Stimulated activated CD4-positive, alpha-beta T cell treated with anti-CD3 and anti-CD28 coated beads, Interleukin-15, amount 100 ng/mL, for 24 hours (primary cell): ENCODE measurements at places on chromosomes 12 and 14.

GRCh38 chr12:58314610-58315009, 373.2 kb downstream of the ATP23 start:
- DNase-seq = no peak

GRCh38 chr12:112097641-112098040, 10.9 kb downstream of the NAA25 start:
- DNase-seq = no peak

- DNase-seq = no peak
Observed at GRCh38 chr12:63440048-63440447, 228.2 kb downstream of the DPY19L2 start.

DNA sequence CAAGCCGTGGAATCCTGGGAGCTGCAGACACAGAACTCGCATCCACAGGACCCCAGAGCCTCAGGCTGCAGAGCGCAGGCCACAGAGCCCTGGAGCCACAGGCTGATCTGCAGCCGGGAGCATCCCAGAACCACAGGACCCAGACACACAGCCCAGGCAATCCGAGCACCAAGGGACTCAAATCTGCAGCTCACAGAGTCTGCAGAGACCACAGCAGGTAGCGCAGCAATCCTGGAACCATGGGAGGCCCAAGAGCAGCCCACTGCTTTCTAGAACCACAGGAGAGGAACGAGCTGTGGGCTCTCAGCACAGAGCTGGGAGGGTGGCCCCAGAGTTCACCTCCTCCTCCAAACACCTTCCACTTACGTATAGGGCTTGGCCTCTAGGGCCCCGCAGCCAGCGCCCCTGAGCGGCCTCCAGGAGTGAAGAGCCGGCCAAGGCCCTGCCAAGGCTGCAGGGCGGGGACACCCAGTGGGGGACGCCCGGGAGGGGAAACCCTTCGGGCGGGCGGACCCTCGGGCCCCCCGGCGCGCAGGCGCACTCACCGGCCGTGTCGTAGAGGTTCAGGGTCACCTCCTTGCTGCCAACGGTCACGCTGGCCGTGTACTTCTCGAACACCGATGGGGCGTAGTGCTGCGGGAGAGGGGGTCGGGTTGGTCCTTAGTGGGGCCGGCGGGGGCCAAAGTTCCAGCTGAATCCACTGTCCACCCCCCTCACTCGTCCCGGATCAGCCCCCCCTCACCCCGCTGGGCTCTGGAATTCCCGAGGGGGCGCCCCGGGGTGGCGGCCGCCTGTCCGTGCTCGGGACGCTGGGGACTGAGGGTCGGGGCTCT, 665 bp downstream of the RHOF start:
- peak; percentile 71 for DNase-seq

DNA sequence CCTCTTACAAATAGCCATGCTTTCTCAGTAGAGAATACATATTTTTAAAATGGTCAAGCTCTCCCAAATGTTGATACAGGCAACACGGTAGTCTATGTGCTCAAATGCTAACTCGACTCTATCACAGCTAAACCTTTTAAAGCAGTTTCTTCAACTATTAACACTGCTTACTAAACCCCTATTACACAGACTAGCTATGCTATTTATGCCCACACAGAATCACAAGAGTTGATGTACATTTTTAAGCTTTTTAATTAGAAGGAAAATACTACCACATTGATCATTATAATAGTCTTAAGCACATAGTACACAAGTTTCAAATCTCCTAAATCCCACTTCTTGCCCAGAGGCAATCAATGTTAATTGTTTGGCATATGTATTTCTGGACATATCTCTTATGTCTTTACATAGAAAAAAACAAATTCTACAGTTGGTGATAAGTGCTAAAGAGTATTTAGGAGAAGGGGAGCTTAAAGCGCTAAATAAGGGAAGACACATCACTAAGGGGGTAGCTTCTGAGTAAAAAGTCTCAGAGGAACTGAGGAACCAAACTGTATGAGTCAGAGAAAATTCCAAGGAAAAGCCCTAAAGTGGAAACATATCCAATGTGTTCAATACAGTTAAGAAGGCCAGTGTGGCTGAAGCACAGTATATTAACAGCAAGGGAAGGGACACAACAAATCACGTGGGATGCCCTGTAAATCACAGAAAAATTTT, 13.7 kb downstream of the HNRNPC start:
- no peak for DNase-seq

DNA sequence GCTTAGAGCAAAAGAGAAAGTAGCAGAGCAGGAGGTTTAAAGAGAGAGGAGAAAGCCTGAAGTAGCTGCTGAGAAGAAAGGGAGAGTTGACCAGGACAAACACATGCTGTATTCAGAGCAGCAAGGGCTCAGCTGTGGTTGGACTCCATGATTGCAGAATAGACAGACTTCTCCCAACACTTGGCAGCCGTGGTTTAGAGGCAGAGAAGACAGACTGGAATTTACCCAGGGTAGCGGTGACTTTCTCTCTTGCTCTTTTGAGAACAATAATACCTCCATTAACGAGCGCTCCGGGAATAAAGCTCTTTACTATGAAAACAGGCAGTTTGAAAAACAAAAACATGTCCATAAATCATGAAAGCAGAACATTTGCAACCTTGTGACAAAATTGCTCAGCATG, 21.4 kb upstream of the IGF1 start:
- DNase-seq = no peak

- DNase-seq = no peak
Observed at GRCh38 chr12:100932571-100932970, 138.0 kb downstream of the ANO4 start.

DNA sequence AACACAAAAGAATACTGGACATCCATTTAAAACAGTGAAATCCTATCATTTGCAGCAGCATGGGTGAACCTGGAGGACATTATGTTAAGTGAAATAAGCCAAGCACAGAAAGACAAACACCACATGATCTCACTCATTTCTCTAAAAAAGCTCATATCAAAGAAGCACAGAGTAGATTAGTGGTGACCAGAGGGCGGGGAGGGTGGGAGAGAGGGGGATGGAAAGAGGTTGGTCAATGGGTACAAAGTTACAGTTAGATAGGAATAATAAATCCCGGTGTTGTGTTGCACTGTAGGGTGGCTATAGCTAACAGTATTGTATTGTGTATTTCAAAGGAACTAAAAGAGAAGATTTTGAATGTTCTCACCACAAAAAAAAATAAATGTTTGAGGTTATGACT, 52.4 kb downstream of the DUSP6 start:
- no peak for DNase-seq

- DNase-seq = no peak
Observed at GRCh38 chr12:118391836-118392235, 15.5 kb downstream of the SUDS3 start.

- DNase-seq = no peak
Observed at GRCh38 chr12:130136509-130137039, 25.7 kb upstream of the FZD10 start.

DNA sequence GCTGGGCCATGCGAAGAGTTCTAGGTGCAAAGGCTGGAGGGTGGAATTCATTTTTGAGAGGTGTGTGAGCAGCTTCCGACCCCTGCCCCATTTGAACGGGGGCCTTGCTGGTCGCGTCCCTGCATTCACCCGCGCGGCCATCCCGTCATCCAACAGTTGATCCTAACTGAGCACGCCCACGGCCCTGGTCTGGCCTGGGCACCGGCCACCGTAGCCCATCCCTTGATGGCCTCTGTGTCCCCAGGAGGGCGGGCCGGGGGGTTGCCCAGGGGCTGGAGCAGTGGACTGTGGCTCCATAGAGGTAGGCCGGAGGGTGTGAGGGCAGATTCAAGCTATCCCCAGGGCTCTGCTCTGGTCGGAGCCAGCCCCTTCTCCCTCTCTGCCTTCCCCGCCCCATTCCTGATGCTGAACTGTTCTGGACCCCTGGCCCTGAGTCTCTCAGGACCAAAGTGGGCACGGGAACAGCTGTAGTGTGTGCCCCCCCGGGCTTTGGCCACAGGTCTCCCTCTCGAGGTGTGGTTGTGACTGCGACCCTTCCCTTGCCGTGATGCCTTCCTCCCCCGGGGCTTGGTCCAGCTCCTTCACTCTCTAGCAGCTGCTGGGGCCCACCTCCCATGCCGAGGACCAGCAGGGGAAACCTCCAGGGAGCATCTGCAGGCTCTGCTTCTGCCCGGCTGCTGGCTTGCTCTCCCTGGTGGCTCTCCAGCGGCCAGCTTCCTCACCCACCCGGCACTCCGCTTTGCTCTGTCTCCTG, 9.1 kb downstream of the MEG3 start:
- no peak for DNase-seq

DNA sequence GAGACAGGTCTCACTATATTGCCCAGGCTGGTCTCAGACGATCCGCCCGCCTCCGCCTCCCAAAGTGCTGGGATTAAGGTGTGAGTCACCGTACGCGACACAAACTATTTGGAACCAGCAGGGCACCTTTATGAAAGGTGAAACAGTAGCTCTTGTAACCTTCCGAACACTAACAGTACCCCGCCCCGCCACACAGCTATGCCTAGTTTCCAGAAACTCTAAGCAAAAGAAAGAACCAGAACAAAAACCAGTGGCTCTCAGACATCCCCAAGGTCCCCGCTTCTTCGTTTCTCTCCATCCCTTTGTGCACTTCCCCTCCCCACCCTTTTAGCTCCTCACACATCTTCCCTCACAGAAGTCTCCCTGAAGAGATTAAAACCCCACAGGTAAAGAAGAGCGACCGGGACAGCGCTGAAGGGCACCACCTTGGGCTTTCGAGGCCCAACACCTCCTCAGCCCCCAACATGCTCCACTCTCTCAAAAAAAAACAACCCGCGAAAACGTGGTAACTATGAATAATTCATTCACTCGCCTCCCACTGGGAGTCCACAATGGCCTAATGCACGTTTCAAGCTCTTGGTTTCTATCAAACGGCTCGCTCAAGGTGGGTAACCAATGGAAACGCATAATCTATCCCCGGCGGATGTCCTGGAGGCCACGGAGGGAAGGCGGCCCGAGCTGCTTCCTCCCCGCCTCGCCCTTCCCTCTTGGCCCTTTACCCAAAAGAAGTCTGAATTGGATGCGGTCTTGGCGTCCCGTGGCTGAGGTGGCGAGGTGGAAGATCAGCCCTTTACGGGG, 877 bp downstream of the BAG5 start:
- peak; percentile 66 for DNase-seq

GRCh38 chr14:25836636-25837035, 761.2 kb downstream of the NOVA1 start:
- DNase-seq = no peak

DNA sequence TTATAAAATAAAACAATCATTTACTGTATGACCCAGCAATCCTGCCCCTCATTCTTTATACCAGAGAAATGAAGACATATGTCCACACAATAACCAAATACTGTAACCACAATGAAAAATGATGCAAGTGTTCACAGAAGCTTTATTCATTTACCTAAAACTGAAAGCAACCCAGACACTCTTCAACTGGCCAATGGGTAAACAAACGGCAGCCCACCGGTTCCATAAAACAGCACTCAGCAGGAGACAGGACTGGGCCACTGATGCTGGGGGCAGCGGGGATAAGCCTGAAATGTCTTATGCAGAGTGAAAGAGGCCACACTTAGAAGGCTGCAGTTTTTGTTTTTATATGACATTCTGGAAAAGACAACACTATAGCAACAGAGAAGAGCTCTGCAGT, 15.1 kb downstream of the DDX51 start:
- DNase-seq = no peak

- DNase-seq = no peak
Observed at GRCh38 chr14:102696856-102697495, 80.3 kb upstream of the TRAF3 start.

- no peak for DNase-seq
Observed at GRCh38 chr14:55212634-55213033, 21.2 kb upstream of the DLGAP5 start.

DNA sequence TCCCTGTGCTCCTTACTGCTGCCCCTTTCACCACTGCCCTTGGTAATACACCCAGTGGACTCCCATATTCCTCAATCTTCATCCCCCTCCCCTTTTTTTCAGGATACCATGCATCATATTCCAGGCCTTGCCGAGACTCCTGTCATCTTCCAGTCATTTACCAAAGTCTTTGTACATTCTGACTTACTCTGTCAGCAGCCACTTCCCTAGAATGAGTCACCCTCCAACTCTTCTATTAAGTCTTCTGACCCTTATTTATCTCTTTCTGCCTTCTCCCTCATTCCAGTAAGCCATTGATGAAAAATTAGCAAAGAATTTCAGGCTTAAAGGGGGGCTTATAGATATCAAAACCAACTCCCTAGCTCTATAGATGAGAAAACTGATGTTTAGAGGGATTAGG, 128.0 kb downstream of the STXBP6 start:
- DNase-seq = no peak

DNA sequence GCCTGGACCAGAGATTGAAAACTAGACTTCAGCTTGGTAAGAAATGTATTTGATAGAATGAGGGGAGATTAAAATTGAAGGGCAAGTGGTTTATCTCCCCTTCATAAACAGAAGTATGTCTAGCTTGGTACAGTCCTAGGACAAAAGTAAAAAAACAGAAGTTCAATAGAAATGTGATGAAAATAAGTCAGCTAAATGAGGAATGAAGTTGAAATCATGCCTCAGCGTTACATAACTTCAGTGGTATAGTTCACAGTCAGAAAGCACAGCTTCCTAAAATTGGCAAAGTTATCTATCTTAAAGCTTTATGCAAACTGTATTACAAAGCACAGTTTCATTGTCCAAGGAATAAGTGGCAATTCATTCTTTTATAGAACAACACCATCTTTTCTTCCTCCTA, 90.2 kb upstream of the SYT10 start:
- no peak for DNase-seq

GRCh38 chr12:120890963-120891362, 13.2 kb downstream of the SPPL3 start:
- no peak for DNase-seq

GRCh38 chr12:96006727-96007126, 10.6 kb upstream of the HAL start:
- no peak for DNase-seq

DNA sequence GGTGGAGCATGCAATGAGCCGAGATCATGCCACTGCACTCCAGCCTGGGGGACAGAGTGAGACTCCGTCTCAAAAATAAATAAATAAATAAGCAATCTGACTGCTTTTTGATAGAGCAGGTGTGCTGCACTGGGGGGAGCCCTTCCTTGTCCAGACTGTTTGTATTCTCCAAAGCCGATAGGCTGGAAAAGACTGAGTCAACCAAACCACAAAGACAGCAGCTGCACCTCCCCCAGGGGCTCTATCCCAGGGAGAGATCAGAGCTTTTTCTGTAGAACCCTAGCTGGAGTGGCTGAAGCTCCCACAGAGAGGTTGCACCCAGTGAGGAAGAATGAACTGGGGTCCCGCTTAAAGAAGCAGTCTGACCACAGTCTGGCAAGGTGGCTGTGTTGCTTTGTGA, 45.8 kb upstream of the LALBA start:
- DNase-seq = no peak

GRCh38 chr14:89746135-89746534, 208.4 kb downstream of the EFCAB11 start:
- DNase-seq = no peak

- no peak for DNase-seq
Observed at GRCh38 chr12:132071040-132071810, 72.9 kb downstream of the DDX51 start.

GRCh38 chr12:82529101-82529500, 157.6 kb upstream of the TMTC2 start:
- DNase-seq = no peak
